ENCODE measurements at places on chromosomes 12 and 14.

- DNase-seq, result no peak
Measured at GRCh38 chr12:40012711-40013110, 93.2 kb downstream of the SLC2A13 start.

GRCh38 chr12:113271853-113272561 is 50.7 kb downstream of the TPCN1 start:
- DNase-seq, result peak; percentile 78

DNA sequence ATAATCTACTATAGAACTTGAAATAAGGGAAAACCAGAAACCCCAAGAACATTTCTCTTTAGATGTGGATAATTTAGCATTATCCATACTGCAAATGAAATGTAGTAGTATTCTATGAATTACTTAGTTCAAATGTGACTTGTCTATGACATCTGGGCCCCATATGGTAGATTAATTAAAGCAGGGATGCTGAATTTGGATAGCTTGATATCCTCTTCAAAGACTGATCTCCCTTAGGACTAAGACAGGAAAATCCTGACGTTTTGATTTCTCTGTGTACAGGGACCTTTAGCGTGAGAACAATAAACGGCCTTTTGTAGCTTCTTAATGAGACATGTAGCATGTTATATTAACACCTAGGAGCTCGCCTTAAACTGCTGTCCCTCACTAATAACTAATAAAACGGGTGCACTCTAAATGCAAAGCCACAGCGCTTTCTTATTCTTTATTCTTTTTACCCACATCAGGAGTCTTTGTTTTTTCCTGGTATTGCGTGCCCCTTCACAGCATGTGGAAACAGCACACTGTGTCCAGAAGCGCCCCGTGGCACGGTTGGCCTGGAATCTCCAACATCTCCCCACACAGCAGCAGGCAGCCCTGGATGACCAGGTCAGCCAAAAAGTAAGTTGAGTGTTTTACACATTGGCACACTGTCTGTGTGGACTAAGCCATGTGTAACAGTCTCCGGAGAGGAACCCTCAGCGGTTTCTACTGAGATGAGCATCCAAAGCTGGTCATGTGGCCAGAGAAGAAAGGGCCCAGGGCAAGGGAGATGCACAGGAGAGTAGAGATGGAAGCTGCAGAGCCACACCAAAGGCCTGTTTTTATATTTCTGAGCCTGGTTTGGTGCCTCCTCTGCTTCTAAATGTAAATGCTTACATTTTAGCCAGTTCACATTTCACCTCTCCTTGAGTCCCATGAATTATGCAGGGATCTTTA is 93.1 kb downstream of the SRGAP1 start:
- DNase-seq, result no peak

- DNase-seq, result no peak
Measured at GRCh38 chr12:52217223-52217622, 15.8 kb upstream of the KRT7 start.

GRCh38 chr12:46468160-46468559 is 95.6 kb upstream of the SLC38A2 start:
- DNase-seq, result no peak

- no peak for DNase-seq
Measured at GRCh38 chr12:108235197-108235984, 103.7 kb downstream of the CMKLR1 start.

DNA sequence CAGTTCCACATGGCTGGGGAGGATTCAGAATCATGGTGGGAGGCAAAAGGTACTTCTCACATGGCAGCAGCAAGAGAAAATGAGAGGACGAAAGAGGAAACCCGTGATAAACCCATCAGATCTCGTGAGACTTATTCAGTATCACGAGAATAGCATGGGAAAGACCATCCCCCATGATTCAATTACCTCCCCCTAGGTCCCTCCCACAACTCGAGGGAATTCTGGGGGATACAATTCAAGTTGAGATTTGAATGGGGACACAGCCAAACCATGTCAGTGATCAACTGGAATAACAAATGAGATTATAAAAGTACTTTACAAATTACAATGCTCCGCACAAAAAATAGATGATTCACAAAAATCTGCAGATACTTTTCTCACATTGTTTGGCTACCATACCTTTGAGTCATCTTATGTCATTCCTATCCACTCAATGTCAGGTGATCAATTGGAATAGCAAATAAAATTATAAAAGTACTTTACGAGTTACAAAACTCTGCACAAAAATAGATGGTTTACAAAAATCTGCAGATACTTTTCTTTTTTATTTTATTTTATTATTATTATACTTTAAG is 338.9 kb downstream of the C12orf50 start:
- no peak for DNase-seq

GRCh38 chr14:64612021-64612380 is 62.2 kb downstream of the PPP1R36 start:
- DNase-seq, result no peak

GRCh38 chr12:51342416-51342815 is 4.1 kb downstream of the CELA1 start:
- no peak for DNase-seq

GRCh38 chr12:87967871-87968270 is 61.3 kb downstream of the C12orf50 start:
- DNase-seq, result no peak

DNA sequence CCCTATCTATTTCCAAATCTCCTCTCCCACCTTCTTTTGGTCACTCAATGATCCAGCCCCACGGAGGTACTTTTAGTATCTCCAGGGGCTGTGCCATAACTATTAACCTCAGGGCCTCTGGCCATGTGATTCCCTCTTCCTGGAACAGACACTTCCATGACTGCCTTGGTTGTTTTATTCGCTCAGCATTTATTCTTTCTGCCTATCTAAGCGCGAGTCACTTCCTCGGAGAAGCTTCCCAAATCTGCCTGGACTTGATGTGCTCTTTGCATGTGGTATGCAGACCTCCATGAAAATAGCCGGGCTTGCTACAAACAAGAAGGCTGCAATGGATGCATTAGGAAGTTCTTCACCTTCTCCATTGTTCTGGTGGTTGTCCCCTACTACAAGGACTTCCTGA is 939.0 kb upstream of the TMEM132C start:
- DNase-seq, result no peak

DNA sequence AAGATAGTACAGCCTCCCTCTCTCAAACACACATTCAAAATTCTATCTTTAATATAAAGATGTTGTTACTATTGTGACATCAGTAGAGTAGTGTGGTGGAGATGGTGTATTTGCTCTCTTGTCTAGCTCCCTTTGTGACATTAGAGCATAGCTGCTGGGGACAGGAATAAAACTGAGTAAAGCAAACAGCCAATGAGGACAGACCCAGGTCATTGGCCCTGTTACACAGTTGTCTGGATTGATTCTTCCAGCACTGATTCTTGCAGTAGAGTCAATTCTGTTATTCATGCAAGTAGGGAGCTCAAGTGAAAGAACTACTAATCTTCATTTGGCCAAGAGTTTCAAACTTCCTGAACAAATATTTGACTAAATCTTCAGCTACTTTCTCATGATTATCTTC is 72.4 kb downstream of the SCN8A start:
- no peak for DNase-seq

- DNase-seq, result no peak
Measured at GRCh38 chr12:2640709-2641108, 154.1 kb upstream of the FKBP4 start.

DNA sequence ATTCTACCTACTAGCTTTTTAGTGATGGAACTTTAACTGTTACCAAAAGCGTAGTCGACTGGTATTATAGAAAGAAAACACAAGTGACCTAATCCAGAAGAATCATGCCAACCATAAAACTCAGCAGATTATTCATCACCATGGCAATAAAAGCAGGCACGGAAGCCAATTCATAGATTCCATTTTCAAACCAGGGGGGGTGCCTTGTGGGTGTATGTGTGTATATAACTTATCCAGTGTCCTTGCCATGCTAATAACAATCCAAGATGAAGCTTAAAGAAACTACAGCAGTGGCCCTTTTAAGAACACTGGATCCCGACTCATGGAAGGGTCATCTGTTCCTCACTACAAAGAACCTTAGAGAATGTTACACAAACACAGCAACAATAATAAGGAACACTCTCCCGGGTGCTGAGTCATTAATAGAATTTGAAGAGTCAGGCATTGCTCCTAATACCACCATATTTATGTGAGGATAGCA is 61.0 kb downstream of the EPS8 start:
- no peak for DNase-seq

All from CD14-positive monocyte (primary cell).